Naive thymus-derived CD4-positive, alpha-beta T cell (primary cell): ENCODE measurements at places on chromosomes 7 and 10. TPM values are rescaled to one million over a fixed set of nuclear protein-coding genes. Genes with fewer than 3 reads are reported as not detected.
A peak's percentile ranks its signal among the peaks of the same experiment; 100 is the strongest.

- DNase-seq: no peak
These were observed 24.4 kb downstream of the CRPPA start for GRCh38 chr7:16396766-16397500.

DNA sequence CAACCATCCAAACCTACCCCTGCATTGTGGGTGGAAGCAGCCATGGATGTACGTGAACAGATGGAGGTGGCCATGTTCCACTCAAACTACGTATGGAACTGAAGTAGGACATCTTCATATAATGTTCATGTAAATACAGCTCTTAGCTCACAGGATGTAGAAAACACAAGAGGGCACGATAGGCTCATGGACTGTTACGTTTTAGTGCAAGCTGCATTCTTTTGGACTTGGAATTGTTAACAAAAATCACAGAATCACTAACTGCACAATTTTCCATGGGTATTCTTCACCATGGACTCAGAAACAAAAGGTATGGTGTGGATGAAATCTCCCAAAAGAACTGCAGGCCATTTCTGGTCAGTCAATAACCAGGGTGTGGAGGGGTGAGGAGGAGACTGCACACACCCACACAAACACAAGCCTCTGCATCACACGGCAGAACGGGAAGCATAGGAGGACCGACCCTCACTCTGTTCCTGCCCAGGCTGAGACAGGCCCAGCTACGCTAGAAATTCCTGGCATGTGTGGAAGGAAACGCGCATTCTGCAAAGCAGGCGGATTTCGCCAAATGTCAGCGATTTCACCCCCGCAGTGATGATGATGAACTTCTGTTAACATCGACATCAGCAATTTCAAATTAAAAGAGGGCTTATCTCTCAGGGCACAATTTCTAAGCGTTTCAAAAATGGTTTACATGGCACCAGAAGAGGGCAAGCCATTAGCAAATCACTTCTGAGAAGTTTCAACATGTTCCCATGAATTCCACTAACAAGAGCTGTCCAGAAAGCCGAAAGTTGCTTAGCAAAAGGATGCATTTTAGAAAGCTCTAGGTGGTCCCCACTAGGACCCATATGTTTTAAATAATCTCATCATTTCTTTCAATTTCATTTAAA, 149.0 kb downstream of the TNS3 start:
- no peak for DNase-seq

DNA sequence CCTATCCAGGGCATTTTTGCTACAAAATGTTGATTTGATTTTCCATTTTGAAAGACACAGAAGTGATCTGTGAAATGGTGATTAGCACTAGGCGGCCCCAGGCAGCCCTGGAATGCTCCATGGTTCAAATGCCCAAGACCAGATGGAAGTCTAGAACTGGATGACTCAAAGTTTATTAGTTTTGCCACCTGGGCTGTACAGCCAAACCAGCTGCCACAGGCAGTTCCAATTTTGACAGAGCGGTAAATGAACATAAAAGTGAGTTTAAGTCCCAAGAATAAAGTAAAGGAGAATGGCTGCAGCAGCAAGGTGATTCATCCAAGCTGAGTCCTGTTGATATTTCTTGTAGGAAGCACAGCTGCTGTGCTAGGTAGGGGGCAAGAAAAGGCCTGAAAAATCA, 180.5 kb downstream of the SUGCT start:
- no peak for DNase-seq

GRCh38 chr7:130490888-130491804, 739 bp upstream of the MEST start:
- DNase-seq: peak; percentile 44

GRCh38 chr7:5683280-5683670, 98.2 kb downstream of the RNF216 start:
- no peak for DNase-seq

Gene CHN2
- polyA plus RNA-seq: 0.98 TPM

GRCh38 chr10:20817646-20818045, 79.5 kb downstream of the NEBL start:
- no peak for DNase-seq

Gene MYOZ1
- not detected for polyA plus RNA-seq

- DNase-seq: no peak
These were observed 116.5 kb downstream of the MARCHF5 start for GRCh38 chr10:92407305-92408016.

DNA sequence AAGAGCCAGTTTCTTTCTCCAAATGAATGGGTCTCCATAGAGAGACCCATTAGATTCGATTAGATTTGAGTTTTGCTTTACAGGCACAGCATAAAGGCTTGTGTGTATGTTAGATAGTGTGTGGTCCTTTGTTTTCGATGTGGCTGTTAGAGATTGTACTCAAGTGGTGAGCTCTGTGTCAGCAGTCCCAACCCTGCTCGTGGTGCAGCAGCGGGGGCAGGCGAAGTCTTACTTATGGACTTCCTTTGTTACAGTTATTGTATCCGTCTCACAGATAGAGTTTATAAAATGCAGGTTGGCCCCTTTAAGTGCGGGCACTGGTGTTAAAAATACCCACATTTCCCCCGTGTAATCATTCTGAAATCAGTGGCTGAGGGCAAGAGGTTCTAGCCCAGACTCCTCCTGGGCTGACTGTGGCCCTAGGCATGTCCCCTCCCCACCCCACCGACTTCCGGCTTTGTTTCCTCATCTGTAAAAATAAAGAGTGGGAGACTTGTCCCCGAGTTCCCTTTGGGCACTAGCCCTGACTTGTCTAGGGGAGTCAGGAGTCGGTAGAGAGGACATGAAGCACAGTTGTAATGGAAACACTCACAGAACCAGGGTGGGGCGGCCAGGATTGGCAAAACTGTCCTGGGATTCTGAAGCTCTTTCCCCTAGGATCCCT, 28.6 kb downstream of the MTURN start:
- DNase-seq: no peak

DNA sequence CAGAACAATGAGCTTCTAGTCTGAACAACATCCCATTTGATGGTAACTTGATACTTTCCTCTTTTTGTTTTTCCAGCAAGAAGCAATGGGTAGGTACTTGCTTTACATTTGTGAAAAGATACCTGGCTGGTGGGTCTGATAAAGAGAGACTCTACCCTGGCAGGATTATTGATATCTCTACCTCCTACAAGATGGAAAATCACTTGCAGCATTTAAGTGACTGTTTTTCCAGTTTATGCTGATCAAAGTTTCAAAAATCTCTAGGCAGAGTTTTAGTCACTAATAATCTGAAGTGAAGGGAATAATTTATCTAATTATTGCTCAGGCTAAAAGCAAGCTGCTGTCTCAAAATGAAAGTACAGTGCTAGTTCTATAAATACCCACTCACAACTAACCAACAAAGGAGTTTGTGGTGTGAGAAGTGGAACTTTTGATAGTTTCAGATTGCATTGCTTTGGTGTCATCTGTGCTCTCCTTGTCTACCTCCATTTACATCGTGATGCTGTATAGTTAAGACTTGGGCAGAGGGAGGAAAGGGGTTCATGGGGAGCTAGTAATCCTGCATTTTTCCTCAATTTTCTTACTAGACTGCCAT, 86.0 kb upstream of the ANKRD1 start:
- no peak for DNase-seq

DNA sequence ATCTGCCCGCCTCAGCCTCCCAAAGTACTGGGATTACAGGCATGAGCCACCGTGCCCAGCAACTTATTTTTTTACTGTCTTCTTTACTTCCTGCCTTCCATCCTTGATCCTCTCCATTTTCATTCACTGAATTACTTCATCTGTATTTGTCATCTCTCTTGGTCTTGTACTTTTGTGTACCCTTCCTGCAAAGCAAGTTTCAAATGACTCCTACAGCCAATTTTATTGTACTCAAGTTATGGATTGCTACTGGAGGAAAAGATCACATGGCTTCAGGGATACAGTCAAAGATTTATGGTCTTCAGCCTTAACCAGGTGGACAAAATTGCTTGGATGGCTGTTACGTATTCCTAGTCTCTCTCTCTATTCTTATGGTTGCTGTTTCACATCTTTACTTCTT, 22.6 kb downstream of the SEPTIN7 start:
- DNase-seq: no peak

- no peak for DNase-seq
These were observed 93.0 kb downstream of the EBF3 start for GRCh38 chr10:129870961-129871621.

DNA sequence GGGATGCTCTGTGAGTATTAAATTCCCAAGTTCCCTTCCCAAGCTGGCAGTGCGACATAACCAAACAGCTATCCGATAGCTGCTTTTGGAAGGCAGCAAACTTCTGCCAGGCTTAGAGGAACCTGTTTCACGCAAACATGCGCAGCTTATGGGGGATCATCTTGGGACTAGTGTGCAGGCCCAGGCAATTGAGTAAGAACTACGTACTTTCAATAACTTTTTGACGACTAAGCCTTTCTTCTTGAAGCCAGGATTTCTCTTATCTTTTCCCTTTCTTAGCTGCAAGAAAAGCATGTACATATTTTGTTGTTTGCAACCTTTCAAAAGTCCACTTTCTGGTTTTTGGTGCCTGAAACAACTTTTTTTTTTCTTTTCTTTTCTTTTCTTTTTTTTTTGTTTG, 28.7 kb upstream of the SEPHS1 start:
- no peak for DNase-seq

Gene TPST1
- 5.5 TPM for polyA plus RNA-seq

- no peak for DNase-seq
These were observed 307.3 kb upstream of the ZNF32 start for GRCh38 chr10:43955978-43956377.

Gene FFAR4
- polyA plus RNA-seq: not detected

- DNase-seq: no peak
These were observed 35.2 kb downstream of the ATXN7L1 start for GRCh38 chr7:105840981-105841749.

GRCh38 chr10:51479711-51480110, 219.7 kb downstream of the CSTF2T start:
- DNase-seq: no peak

DNA sequence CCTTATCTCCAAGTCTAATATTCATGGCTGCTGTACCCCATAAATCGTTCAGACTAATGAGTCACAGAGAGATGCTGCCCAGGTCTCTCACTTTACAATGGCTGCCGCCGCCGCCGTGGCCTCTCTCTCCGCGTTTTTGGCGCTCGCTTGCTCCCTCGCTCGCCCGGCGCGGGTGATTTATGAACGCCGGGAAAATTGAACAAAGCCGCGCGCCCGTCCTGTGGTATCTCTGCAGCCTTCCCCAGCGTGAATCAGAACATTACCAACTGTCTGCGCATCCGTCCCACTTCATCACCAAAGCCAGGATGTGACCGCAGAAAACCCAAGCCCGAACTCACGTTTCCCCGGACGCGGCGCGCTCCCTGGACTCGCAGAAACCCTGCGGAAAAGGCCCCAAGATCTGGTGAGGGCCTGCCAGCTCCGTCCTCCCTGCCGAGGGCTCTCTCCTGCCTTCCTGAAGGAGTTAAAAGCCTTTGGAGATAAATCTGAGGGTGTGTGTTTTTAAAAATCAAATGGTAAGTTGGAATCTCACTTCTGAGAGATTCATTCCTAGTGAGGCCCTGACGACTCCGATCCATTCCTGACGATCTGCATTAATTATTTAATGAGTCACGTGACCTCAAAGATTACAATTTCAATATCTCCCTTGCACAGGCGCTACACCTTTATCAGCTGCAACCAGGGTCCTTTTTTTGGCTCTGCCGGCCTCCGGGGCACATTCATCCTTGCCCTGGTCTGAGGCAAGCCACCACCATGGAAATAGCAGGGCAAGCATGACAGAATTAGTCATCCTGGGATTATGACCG, 6.3 kb downstream of the HOXA4 start:
- DNase-seq: no peak

Gene TRIM73
- 2.8 TPM for polyA plus RNA-seq

DNA sequence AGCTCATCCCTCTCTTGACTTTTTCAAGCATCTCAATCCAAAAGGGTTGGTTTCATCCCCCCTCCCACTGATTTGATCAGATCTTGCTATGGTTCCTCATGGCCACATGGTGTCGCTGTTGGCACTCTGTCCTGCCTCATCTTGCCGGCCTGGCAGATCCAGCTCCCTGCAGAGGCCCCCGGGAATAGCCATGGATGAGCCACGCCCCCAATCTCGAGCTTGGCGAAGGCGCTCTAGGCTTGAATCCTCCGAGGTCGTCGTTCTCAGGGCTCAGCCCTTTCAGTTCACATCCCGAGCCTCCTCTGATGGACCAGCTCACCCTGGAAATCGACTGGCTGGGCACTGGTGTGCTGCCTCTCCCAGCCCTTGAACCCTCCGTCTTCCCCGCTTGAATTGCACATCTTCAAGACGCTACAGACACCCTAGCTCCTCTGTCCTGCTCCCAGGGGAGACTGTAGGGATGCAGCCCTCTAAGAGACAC, 628.7 kb downstream of the TYW1 start:
- DNase-seq: peak; percentile 10

DNA sequence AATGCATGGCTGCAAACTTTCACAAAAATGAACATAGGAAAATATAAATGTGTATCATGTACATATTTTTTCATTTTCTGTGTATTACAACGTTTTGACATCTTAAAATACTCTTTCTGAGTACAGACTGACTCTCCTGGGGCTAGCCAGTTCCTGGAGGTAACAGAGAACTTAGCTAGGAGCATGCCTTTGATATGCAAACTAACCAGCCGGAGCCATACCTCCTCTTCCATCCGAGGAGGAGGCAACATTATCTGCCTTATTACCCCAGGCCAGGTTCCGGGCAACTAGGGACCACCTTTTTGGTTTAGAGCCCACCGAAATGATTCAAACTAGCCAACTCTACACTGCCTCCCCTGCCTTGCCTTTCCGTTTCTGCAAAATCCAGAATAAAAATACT, 33.7 kb upstream of the HECW1 start:
- no peak for DNase-seq

DNA sequence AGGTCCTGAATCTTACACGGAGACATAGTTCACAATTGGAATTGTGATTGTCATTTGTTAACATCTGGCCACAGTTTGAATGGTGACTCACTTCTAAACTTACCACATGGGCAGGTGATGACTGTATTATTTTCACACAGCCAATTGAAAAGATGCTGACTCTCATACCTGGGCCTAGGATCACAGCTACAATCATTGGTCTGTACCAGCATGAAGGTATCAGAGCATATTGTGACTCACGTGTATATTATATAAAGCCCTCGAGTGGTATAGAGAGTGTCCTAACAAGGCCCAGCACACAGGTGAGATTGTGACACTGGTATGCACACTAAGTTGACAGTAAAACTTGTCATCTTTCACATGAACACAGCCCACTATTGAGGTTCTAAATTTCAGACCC, 9.4 kb upstream of the ZNF107 start:
- DNase-seq: no peak

Gene C10orf67
- not detected for polyA plus RNA-seq

GRCh38 chr7:95897557-95898251, 125.3 kb downstream of the DYNC1I1 start:
- DNase-seq: no peak

GRCh38 chr10:75043256-75044131, 68.0 kb upstream of the SAMD8 start:
- peak; percentile 32 for DNase-seq

DNA sequence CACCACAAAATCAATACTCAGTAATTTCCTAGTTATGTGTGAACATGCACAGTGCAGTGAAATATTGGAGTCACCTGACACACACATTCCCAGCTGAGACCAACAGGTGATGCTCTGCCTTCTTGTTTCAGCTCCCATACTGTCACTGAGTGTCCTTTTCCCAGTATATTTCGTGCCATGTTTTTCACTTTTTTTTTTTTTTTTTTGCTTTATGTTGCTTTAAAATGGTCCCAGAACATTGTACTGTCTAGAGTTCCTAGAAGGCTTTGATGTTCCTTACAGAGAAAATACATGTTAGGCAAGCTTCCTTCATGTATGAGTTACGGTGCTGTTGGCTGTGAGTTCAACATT, 45.6 kb downstream of the ELAPOR2 start:
- DNase-seq: no peak
